ENCODE measurements at places on chromosomes 13 and 19. TPM values are rescaled to one million over a fixed set of nuclear protein-coding genes. Genes with fewer than 3 reads are reported as not detected.

The SOX1 gene
- not detected for total RNA-seq

The ZNF625 gene
- 14.0 TPM for total RNA-seq

The CCDC8 gene
- 19.2 TPM for total RNA-seq

The ZNF181 gene
- 11.9 TPM for total RNA-seq

The ZNF525 gene
- total RNA-seq, result 6.6 TPM

The ADGRL1 gene
- 2.4 TPM for total RNA-seq

The PSG6 gene
- not detected for total RNA-seq

The NAPSA gene
- total RNA-seq, result 0.06 TPM

The GZMM gene
- not detected for total RNA-seq

The RYR1 gene
- under 0.01 TPM for total RNA-seq

The ZSWIM4 gene
- 2.9 TPM for total RNA-seq

Measured in aortic smooth muscle cell (primary cell).